Choroid plexus epithelial cell (primary cell): ENCODE measurements at places on chromosomes 4 and X.
A peak's percentile ranks its signal among the peaks of the same experiment; 100 is the strongest.

DNA sequence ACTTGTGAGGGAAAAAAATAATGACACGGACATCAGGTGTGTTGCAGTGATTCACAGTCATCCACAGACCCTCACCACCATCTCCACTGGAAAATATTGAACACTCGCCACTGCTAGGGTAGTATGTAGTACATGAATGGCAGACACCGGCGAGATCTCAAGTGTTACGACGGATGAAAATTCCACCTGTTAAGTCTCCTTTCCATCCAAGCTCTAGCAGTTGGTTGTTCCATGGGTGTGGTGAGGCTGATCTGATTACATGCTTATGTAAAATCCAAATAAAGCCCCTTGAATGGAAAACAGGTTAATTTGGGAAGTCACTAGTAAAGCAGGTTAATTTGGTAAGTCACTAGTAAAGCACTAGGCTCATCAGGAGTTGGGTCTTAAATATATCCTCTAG lies 1.1 kb upstream of the ARMCX4 start:
- DNase-seq, result no peak

DNA sequence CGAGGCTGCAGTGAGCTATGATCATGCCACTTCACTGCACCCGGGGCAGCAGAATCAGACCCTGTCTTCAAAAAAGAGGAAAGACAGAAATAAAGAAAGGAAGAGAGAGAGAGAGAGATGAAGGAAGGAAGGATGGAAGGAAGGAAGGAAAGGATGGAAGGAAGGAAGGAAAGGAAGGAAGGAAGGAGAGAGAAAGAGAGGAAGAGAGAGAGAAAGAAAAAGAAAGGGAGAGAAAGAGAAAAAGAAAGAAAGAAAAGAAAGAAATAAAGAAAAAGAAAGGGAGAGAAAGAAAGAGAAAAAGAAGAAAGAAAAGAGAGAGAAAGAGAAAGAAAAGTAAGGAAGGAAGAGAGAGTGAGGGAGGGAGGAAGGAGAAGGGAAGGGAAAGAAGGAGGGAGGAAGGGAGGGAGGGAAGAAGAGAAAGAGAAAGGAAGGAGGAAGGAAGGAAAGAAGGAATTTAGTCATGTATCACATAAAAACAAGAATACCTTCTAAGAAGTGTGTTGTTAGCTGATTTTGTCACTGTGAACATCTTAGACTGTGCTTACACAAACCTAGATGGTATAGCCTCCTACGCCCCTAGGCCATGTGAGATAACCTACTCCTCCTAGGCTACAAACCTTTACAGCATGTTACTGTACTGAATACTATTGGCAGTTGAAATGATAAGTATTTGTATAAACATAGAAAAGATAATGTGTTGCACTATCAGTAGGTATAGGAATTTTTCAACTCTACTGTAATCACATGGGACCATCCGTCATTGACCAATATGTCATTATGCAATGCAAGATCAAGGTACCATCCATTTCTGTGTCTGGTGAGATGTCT lies 17.4 kb upstream of the AFF1 start:
- DNase-seq, result no peak

- DNase-seq, result peak; percentile 26
These were observed 43.7 kb downstream of the OTOP1 start for GRCh38 chr4:4182835-4183568.

DNA sequence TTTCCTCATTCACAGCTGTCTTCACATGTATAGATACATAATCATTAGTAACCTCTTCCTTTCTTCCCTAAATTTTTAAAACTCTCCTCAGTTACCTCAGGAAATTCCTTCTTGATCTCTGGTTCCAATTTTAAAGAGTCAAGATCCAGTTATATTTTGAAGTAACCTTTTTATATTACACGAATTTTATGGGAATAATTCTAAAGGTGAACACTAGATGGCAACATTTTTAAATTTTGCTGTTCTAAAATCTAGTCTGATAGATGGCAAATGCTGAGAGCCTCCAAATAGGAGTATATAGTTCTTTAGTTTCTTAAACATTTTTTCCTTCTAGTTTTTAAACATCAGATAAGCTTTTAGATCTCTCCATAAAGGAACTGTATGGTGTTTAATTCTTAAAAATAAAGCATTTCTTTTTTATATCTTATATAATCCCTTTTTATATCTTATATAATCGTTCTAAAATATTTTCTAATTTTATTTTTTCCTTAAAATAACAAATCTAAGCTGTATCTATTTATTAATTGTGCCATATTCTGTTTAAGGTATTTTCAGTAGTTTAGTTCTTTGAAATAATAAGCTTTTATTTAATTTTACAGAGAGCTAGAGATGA lies 37.9 kb upstream of the PAPSS1 start:
- DNase-seq, result peak; percentile 64

DNA sequence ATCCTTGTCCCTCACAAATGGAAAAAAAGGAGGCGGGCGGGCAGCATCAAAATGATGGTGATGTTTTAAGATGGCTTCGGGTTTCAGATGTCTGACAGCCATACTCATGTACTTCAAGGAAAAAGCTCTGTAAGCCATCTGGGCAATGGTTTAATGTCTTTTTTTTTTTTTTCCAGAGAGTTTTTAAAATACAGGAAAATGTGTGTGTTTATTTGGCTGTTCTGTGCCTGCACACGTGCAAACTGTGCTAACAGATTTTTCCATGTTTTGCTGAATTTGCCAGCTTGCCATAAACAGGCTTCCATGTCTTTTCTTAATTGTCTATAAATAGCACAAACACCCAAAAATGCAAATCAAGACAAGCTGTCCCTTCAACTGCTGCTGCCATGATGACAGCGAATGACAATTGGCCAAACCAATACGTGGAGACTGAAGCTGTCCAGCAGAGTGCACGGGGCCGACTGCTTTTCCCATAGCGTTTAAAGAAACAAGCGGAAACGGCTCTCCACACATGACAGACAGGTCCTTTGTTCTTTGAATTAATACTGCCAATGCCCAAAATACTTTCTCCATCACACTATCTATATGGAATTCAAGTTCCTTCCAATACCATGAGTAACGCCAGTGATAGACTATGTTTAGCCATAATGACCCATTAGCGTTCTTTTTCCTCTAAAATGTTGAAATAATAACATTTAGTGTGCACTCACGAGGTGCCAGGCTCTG lies 35.7 kb downstream of the AFAP1 start:
- DNase-seq, result peak; percentile 71

DNA sequence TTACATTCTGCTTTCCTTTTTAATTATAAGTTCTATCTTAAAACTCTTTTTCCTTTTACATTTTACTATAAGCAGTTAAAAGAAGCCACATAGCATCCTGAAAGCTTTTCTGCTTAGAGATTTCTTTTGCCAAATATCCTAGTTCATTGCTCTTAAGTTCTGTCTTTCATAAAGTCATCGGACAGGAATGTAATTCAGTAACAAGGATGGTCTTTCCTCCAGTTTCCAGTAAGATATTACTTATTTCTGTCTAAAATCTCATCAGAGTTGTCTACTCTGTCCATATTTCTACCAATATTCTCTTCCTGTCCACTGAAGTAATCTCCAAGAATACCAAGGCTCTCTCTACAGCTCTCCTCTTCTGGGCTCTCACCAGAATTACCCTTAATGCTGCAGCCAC lies 37.5 kb upstream of the ADH1C start:
- DNase-seq, result peak; percentile 60

- DNase-seq, result peak; percentile 30
These were observed 168.1 kb downstream of the GLRA2 start for GRCh38 chrX:14697451-14697850.

- DNase-seq, result peak; percentile 82
These were observed at the start of gene ASB9 for GRCh38 chrX:15269618-15270521. Gene ASB9, minus strand, starts transcription at chrX:15270083. Its CDS starts 209 bp downstream, at chrX:15269874.

DNA sequence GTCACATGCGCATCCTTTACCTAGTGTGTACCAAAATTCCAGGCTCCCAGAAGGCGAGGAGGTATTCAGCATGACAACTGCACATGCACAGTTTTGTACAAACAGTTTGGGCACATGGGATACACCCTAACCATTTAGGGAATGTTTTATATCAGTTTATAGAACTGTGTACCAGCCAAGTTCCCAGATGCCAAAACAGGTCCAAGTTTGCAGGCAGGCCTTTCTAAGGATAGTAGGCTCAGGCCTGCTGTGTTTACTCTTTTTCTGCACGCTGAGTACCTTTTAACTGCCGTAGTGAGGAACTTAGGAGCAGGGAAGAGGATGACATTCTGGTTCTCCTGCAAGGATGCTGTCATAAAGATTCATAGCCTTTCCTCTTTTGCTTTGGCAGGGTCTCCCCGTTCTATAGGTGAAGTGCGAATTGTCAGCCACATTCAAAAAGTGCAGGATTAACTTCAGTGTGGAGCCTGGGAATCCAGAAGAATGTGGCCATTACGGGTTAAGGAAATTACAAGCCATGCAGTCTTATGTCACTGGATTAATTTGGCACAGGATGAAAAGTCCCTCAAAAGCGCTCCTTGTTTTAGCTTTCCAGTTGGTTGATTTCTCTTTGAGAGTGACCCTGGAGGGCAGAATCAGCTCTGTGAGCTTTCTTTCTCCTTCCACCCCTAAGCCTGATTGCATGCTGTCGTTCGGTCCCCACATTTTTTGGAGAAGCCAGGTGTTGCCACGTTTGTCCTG lies 259.8 kb downstream of the ARHGAP10 start:
- no peak for DNase-seq

- no peak for DNase-seq
These were observed 19.4 kb upstream of the TMPRSS11F start for GRCh38 chr4:68148800-68149685.

DNA sequence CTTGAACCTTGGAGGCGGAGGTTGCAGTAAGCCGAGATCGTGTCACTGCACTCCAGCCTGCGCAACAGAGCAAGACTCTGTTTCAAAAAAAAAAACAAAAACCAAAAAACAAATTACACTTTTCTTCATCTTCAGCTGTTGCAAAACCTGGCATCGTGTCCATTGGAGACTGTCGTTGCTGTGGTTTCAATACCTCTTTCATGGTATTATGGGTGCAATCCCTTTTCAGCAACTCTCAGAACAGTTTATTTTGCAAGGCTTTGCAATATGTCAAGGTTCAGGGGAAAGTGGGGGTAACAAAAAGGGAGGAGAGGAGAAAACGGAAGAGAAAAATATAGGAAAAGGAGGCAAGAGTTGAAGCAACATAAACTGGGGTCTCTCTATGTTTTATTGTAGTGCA lies 40.8 kb downstream of the ARSD start:
- DNase-seq, result no peak

DNA sequence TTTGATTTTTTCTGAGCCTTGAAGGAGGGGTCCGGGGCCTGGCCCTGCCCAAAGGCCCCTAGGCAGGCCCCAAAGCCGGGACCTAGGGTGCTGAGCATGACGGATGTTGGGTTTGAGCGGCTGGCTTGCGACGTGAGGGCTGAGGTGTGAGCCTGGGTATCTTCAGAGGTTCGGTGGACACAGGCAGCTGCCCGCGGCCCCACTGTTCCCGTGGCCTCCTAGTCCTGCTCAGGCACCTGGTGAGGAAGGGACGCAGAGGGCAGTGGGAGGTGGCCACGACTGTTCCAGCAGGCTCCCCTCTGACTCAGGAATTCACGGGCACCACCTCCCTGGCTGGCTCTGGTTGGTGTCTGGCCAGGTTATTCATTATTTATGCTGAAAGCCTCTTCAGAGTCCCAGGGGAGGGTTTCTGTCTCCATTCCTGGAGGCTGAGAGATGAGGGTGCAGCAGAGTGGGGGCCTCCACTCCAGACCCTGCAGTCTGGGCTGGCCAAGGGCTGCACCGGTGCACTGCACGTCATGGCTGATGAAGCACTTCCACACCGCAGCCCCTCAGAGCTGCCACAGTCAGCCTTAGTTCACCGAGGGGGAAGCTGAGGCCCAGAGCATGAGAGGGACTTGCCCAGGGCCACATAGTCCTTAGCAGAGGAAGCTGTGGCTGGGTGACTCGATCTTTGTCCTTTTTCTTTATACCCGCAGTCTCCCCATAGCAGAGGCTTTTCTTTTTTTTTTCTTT lies 2.2 kb downstream of the MSANTD1 start:
- DNase-seq, result peak; percentile 29

DNA sequence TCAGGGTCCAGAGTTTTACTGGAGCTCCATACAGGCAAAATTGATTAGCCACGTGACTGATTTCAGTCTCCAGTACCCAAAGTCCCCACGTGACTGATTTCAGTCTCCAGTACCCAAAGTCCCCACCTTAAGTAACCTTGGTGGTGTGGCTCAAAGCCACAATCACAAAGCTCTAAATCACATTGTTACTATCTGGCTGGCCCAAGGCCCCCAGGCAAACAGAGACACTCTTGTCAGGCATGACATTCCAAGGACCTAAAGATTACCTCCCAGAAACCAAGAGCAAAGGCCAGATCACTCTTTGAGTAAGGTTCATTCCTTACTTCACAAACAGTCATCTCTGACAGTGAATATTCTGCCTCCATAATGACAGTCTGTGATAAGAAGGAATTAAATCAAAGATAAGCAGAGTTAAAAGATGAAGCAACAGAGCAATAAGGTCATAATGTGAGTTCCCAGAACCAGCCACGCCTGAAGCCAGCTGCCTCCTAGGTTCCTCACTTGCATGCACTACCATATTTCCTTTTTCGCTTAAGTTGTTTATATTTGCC lies 78.5 kb downstream of the ANXA3 start:
- no peak for DNase-seq

- DNase-seq, result peak; percentile 39
These were observed 4.6 kb downstream of the RASSF6 start for GRCh38 chr4:73615613-73616012.

GRCh38 chr4:5760936-5761480 lies 50.0 kb downstream of the EVC start:
- DNase-seq, result no peak

- DNase-seq, result no peak
These were observed 84.6 kb upstream of the GUCY1A1 start for GRCh38 chr4:155582041-155582440.

DNA sequence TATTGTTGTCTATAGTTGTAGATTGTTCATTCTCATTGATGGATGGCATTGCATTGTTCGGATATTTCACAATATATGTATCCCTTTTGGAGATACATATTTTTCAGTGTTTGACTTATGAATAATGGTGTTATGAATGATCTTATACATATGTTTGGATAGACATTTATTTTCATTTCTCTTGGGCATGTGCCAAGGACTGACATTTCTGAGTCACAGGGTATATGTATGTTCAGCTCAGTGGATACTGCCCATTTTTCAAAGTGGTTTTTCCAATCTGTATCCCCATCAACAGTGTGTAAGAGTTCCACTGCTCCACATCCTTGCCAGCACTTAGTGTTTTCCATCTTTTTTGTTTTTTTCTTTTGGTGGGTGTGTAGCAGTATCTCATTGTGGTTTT lies 45.0 kb upstream of the RAB40AL start:
- peak; percentile 8 for DNase-seq

DNA sequence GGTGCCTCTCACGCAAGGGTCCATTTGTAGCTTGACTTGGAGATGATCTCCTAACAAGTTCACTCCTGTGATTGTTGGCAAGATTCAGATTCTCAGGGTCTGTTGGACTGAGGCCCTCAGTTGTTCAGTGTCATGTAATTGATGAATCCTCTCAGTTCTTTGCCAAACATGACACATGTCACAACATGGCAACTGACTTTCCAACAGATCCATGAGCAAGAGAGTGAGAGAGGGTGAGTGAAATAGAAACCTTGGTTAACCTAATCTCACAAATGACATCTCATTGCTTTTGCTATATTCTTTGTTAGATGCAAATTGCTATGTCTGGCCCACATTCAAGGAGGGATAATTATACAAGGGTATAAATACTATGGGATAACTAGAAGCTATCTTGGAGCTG lies 231.0 kb upstream of the PCDH10 start:
- no peak for DNase-seq
